ENCODE measurements at places on chromosomes 4 and X. TPM values are rescaled to one million over a fixed set of nuclear protein-coding genes. Genes with fewer than 3 reads are reported as not detected.
A peak's percentile ranks its signal among the peaks of the same experiment; 100 is the strongest.

The TMPRSS11B gene
- total RNA-seq: not detected

DNA sequence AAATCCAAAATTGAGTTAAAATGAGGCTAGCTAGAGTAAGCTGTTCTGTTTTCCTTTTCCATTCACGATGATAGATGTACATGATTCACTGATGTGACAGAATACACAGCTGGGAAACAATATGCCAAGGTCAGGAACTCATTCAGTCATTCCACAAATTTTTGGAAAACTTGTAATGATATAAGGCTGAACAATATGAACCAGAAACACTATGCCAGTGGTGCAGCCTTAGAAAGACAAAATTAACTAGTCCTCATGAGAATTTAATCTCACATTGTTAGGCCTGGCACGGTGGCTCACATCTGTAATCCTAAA lies 50.0 kb upstream of the NDST3 start:
- no peak for DNase-seq

DNA sequence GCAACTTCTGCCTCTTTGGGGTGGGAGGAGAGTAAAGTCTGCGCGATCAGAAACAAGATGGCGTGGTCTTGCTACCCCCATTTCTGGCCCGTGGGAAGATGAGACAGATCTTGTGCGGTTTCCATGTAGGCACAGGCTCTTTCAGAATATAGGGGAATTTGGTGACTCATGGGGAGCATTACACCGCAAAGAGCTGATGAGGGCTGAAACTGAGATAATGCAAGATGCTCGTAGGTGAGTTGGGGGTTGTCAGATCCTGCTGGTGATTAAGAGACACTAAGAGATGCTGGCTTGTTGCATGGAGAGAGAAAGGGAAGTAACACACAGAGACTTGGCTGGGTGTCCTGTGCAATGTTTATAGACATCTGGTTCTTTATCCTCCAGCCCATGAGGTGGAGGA lies 1.5 kb downstream of the EVC start:
- peak; percentile 95 for DNase-seq

DNA sequence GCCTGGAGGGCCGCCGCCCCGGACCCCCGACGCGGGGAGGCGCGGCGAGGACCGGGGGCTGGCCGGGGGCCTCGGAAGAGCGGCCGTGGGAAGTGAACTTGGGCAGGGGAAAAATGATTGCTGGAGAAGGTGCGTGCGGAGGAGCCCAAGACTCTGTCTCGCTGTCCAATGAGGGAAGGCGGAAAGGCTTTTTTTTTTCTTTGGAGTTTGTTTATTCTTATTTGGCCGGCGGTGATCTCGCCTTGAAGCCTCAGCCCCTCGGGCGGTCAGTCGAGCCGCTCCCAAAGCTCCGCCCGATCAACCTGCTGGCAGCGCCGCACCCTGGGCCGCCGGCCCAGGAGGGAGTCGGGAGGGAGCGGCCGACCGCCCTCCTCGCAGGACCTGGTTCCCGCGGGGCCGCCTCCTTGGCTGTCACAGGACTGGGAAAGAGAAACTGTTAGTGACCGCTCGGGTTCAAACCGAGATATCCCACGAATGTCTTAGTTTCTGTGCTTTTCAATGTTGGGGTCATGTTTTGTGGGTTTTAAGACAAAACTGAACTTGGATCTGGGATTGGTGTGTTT lies 2.5 kb downstream of the CPEB2 start:
- DNase-seq: peak; percentile 29

The FRG1 gene
- total RNA-seq: 108 TPM

The PDGFC gene
- total RNA-seq: 27.5 TPM

- DNase-seq: no peak
These were observed 153.3 kb upstream of the TBL1X start for GRCh38 chrX:9311421-9312160.

- DNase-seq: no peak
These were observed 157.5 kb upstream of the SMIM31 start for GRCh38 chr4:164596318-164596878.

GRCh38 chrX:149939655-149939904 lies 1.3 kb upstream of the EOLA2 start:
- no peak for DNase-seq

The MAGEA2B gene
- 0.77 TPM for total RNA-seq

DNA sequence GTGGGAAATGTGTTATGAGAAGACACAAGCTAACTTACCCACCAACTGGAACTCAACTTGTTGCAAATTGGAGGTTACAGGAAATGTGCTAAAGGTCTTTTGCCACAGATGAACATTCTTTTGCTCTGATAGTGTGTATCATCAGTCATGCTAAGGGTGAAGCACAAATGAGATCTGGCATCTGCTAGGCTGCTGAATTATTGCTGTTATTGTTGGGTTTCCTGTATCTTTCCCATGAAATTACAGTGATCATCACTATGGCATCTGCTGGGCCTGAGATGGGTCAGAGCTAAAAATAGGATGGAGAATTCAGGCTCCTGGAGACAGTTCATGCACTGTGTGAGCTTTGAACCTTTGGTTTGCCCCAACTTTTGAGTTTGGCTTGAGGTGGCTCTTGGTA lies 124.5 kb downstream of the NPNT start:
- DNase-seq: peak; percentile 59

GRCh38 chrX:114611018-114611619 lies 27.2 kb downstream of the HTR2C start:
- DNase-seq: peak; percentile 11

DNA sequence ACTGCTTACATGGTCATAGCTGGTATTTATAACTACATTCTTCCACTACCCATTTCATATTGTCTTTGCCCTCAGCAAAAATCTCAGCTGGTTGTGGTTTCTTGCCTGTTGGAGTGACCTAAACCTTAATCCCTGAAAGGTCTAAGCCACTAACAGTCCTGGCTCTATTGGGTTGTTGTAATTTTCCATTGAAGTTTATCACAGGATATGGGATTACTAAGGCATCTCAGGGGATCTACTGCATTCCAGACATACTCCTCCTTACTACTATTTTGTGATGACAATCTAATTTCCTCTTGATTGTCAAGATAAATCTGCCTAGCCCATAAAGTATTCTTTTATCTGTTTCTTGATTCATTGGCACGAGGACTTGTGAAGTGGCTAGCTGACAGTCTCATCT lies 6.2 kb upstream of the OSTC start:
- peak; percentile 79 for DNase-seq

- peak; percentile 25 for DNase-seq
These were observed 9.4 kb downstream of the UVSSA start for GRCh38 chr4:1356181-1356998.

All from A172 (cell line).